ENCODE measurements at places on chromosomes 6 and 20.

DNA sequence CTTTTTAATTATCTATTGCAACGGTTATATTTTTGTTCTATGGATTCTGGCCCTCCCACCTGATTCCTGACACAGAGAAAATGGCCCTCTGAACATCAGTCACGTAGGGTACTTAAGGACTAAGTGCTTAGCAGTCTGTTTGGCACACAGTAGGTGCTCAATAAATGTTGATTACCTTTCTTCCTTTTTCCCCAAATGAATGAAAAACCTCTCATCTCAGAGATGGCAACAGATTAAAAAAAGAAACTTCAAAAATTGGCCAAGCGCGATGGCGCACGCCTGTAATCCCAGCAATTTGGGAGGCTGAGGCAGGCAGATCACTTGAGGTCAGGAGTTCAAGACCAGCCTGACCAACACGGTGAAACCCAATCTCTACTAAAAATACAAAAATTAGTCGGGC is 31.5 kb downstream of the ATXN1 start:
- no peak for DNase-seq

- DNase-seq, result no peak
These were observed 267.9 kb upstream of the SASH1 start for GRCh38 chr6:148074738-148075137.

GRCh38 chr20:61531553-61532345 is 279.7 kb downstream of the CDH4 start:
- DNase-seq, result no peak

GRCh38 chr6:104418125-104418524 is 441.6 kb downstream of the HACE1 start:
- DNase-seq, result no peak

DNA sequence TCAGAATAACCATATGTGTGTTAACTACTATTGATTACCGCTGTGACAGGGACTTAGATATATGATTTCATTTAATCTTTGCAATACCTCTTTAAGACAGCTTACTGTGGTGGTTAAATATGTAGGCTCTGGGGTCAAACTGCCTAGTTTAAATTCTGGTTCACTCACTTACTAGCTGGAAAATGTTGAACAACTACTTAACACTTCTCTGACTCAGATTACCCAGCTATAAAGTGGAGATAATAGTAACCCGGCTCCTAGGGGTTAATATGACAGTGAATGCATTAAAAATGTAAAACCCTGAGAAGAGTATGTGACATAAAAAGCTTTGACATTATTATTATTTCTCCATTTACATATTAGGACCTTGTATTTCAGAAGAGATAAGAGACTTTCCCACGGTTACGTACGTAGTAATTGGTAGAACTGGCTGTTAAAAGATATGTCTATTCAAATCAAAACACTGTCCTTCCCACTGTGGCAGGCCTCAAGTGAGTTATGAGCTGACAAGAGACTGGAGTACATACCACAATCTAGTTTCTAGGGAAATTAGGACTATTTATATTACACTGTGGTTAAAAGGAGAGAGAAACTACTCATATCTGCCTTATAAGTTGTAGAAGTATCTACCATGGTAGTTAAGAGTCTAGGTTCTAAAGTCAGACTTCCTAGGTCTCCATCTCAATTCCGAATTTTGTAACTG is 4.4 kb upstream of the PLCB1 start:
- no peak for DNase-seq

DNA sequence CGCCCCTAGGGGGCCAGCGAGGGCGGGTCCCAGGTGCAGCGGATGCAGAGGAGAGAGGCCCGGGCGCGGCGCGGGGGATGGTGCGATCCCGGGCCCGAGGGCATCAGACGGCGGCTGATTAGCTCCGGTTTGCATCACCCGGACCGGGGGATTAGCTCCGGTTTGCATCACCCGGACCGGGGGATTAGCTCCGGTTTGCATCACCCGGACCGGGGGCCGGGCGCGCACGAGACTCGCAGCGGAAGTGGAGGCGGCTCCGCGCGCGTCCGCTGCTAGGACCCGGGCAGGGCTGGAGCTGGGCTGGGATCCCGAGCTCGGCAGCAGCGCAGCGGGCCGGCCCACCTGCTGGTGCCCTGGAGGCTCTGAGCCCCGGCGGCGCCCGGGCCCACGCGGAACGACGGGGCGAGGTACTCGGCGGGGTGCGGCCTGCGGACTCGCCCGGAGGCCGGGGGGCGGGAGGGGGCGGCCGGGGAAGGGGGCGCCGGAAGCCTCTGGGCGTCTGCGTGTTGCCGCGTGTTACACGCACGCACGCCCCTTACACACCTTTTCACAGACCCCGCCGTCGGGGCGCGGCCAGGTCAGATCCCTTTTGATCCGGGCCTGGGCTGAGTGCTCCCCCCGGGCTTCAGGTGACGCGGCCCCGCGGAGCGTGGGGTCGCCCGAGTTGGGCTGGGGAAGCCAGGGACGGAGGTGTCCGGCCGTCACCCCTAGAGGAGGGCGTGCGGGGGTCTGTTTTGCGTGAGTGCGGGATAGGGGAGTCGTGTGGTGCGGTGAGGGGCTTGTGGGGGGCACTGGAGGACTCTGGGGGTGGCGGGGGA is 412 bp downstream of the TRIB3 start:
- peak; percentile 25 for DNase-seq

DNA sequence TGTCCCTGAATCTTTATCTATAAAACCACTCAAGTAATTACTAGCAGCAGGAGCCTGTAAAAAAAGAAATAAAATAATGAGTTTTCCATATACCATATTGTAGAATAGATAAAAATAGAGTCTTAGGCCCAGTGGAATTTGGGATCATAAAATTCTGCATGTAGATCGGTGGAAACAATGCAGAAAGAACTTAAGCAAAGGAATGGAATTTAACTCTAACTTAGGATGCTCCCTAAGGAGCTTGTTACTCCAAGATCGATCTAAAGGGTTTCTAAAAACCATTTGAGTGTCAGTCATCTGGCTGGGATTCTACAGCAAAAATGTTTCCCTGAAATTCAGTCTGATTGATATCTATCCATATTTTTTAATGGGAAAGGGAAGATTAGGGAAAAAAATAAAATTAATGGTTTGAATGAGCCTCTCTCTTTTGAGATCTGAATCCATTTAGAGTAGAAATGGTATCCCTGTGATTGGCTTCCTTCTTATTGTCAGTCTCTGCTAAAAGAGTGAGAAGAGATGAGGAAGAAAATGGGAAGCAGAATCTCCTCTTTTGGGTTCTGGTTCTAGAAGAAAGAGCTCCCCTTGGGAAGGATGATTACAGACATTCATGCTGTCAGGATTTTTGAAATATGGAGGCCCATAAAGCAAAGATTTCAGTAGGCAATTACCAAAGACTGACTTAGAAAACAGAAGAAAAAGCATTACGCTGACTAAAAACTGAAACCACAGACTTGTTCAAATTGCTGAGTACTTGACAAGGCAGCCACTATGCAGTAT is 564.3 kb upstream of the MARCKS start:
- no peak for DNase-seq

DNA sequence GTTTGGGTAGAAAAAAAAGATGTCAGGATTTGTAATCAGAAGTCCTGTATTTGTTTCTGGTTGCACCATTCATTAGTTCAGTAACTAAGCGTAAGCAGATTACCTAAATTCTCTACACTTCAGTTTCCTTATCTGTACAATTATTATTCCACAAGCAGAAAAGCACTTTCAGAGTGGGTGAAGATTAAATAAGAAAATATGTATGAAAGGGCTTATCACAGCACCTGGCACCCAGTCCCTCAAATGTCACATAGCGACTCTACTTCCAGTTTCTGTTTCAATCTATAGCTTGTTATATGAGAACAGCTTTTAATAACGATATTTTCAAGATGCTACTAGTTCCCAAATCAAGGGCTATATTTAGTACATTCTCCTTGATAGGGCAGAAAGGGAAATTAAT is 31.4 kb downstream of the RGS17 start:
- no peak for DNase-seq

- no peak for DNase-seq
These were observed 28.4 kb downstream of the COL19A1 start for GRCh38 chr6:69894578-69895347.

DNA sequence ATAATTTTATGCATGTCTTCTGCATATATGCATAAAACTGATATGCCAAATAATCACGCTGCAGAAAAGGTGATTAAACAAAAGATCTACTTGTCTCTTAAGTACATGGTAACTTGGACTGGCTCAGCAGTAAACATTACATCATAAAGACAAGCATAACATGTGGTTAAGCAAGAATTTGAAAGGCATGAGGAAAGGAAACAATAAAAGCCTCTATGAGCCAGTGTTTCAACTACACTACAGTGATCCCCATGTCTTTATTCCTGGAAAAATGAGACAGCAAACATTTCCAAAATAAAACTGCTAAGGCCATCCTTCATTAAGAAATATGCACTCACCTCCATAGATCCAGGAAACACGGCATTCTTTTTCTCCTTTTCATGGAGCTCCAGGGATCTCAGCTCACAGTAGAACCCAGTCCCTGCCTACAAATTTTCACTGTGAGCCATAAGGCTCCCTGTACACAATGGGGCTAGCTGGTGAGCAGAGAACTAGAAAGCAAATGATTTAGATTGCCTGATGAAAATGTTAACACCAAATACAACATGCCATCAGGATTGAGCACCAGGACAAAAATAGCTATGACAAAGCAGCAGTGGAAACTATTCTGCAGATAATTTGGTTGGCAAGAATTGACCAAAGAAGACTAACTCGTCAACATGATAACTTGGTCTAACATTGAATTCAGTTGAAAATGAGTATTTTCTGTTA is 156.1 kb downstream of the COL21A1 start:
- no peak for DNase-seq

- no peak for DNase-seq
These were observed 39.7 kb upstream of the CLVS2 start for GRCh38 chr6:122956376-122956775.

DNA sequence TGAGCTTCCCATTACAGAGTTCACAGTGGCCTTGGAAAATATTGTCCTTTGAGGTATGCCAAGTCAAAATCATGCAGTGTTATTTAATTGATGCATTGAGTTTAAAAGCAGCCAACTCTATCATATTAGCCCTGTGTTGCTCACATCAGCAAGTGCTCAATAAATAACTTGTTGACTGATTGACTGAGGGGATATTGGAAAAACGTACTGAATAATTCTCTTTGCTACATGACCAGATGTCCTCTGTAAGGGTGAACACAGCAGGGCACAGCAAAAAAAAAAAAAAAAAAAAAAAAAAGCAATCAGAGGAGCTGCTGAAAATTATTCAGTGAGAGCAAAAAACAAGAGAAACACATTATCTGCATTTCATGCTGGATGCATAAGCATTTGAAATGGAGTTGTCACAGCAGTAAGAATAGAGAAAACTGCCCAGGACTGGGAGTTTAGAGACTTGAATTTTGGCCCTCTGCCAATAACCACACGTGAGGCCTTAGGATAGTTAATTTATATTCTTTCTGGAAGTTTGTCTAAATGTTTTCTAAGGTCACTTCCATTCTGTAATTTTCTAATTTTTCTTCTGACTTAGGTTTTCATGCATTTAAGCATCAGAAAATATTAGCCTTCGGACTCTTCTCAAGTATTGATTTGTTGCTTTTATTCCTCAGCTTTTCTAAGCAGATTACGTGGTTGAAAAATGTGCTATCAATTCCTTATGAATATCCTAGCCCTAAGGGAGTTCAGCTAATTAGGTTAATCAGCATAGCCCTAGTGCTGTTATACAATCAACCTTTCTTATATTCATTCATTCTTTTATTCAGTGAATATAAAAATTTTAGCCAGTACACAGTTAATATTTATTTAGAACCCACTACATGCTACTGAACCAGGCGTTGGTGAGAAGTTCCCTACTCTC is 246.8 kb upstream of the STXBP5 start:
- DNase-seq, result no peak

- no peak for DNase-seq
These were observed 30.9 kb upstream of the ALDH8A1 start for GRCh38 chr6:134980846-134981245.

- DNase-seq, result no peak
These were observed 592.3 kb downstream of the PHF3 start for GRCh38 chr6:64227863-64228262.

DNA sequence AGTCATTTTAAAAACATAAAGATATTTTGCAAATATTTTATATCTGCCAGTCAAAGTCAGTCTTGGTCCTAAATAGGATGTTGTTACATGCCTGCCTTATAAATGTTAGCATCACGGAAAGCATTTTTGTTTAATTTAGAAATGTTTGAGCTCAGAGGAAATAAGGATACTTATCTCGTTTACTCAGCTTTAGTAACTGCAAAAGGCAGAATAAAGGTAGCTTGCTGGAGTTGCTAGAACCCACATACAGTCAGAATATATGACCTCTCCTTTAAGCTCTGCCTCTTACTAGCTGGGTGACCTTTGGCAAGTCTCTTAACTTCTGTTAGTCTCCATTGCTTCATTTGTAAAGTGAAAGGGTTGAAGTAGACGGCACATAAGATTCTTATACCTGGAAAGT is 867.3 kb downstream of the KIF16B start:
- no peak for DNase-seq

DNA sequence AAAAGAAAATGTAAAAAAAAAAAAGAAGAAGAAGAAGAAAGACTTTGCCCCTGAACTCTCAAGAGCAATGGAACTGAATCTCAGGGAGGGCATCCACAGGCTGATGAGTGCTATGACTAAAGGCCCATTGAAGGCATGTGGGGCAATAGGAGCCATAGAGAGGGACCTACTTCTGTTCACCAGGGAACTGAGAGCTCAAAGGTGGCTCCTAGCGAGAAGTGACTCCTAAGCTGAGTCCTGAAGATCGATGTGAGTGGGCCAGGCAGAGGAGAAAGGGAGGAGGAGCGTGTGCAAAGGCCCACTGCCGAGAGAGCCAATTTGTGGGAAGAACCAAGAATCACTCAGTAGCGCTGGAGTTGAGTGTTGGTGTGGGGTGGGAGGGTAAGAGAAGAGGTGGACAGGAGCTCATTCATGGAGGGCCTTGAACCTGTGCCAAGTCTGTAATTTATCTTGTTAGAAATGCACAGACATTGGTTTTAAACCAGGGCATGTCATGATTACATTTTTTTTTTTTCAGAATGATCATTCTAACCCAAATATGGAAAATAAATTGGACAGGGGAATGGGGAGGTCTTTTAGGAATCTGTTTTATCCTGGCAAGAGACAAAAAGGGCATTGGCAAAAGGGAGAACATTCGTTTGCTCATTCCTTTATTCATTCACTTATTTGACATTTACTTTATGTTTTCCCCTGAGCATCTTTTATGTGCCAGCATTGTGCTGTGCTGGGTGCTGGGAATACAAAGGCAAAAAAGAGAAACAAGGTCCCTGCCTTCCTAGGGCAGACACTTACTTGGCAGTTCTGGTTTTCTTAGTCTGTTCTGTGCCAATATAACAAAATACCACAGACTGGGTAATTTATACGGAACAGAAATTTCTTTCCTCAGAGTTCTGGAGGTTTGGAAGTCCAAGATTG is 67.4 kb upstream of the DSP start:
- no peak for DNase-seq

GRCh38 chr6:41519745-41520699 is 26.2 kb upstream of the FOXP4 start:
- no peak for DNase-seq

DNA sequence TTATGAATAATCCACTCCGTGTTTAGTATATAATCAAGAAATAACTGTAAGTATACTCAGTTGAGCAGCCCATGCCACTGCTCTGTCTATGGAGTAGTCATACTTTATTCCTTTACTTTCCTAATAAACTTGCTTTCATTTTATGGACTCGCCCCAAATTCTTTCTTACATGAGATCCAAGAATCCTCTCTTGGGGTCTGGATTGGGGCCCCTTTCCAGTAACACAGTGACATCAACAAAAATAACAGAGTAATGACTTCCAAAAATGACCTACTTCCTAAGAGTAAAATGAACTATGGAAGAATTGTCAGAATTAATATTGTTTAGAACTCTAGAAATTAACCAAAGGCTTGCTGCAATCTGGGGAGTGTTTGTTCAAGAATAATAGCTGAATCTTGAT is 8.8 kb downstream of the OR2H1 start:
- no peak for DNase-seq

Data from stimulated activated CD8-positive, alpha-beta memory T cell treated with anti-CD3 and anti-CD28 coated beads, Interleukin-7, amount 100 ng/mL, for 1 hour (primary cell).